ENCODE measurements at places on chromosomes 11 and 22.

DNA sequence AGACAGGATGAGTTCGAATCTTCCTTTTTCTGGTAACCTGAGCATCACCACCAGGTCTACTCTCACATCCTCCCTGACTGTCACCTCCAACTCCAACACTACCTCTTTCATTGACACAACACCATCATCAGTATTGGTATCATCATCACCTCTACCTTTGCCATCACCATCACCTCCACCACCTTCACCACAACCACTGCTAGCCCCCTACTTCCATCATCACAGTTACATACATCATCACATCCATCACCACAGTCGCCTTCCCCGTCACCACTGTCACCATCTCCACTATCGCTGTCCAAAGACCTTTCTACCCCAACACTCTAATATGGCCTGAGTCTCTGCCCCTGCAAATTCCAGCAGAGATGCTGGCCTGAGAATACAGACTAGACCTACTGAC, 1.4 kb upstream of the INPP5J start:
- DNase-seq = no peak

DNA sequence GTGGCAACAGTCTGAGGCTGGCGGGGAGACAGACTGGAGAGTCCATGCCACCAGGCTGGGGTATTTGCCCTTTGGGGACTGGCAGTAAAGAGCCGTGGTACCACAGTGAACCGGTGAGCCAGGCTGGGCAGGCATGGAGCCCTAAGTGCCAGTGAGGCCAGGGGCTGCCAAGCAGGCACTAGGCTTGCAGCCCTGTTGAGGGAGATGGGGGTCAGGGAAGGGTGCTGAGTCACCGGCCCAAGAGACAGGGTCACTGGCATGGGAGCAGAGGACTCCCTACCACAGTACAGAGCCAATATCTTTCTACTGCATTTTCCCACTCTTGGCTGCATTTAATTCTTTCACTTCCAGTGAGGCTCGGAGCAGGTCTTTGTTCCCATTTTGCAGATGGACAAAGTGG, 30.7 kb upstream of the TEF start:
- no peak for DNase-seq

DNA sequence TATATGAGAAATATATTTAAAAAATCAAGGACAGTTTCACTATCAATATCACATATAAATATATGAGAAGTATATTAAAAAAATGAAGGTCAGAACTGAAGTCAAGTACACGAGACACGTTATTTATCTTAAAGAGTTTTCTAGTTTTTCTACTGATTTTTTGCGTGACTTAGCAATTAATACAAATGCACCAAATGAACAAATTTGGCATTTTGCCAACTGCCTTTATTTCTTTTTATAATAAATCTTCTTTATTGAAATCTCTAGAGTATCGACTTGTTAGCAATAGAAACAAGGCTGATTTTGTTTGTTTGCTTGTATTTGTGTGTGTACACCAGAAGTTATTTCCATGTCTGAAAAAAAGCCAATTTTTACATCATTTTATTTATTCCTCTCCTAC, 1684.7 kb upstream of the RAG2 start:
- DNase-seq = no peak

DNA sequence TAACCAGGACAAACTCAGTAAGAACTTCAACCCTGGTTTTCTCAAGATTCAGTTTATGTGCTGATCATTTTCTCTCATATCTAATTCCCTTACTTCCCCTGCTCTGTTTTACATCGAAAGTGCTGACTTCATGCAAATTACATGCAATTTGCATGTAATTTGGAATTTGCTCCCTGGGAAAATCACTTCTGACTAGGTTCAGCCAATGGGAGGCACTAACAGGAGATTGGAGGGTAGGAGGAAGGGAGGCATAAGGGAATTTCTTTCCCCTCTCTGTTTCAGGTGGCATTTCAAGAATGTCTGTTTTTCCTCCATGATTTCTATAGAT, 363.3 kb upstream of the CCDC90B start:
- no peak for DNase-seq

- DNase-seq = no peak
These were observed 873.7 kb upstream of the FAT3 start for GRCh38 chr11:91350931-91351330.

- DNase-seq = peak; percentile 13
These were observed 8.5 kb upstream of the PYGM start for GRCh38 chr11:64768300-64768694.

GRCh38 chr11:124760205-124760652, 1.9 kb downstream of the ESAM start:
- no peak for DNase-seq

Measured in left colon (tissue), 2 donors.